Cortex of kidney (tissue), 1 donor: ENCODE measurements at places on chromosomes 4 and X.

DNA sequence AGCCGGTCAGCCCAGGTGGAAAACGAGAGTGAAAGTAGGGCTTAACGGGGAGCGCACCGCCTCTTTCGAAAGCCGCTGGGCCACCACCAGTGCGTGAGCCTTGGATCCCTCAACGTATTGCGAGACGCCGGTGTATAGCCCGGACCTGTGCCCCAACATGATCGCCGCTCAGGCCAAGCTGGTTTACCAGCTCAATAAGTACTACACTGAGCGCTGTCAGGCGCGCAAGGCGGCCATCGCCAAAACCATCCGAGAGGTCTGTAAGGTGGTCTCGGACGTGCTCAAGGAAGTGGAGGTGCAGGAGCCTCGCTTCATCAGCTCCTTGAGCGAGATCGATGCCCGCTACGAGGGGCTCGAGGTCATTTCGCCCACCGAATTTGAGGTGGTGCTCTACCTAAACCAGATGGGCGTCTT lies 929 bp downstream of the MAB21L2 start:
- DNase-seq: no peak

DNA sequence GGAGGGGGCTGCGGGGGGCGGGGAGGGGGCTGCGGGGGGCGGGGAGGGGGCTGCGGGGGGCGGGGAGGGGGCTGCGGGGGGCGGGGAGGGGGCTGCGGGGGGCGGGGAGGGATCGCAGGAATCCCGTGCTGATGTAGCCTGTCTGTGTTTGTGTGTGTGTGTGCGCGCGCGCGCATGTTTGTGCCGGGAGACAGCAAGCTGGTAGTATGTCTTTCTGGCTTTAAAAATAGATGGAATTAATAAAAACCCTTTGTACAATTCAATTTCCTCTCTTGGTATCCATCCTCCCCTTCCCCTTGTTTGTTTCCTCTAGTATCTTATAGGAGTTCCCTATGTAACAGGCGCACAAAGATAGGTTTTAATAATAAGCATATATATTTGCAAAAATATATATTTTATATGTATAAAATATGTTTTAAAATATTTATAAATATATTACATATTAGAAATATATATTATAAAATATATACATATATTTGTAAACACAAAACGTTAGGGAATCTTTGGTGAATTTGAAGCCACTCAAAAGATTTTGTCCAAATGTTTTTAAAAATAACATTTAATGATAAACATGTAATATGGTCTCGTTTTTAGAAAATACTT lies 782 bp downstream of the ARHGAP24 start:
- DNase-seq: no peak

- DNase-seq: no peak
Observed at GRCh38 chr4:8705161-8706145, 112.9 kb downstream of the CPZ start.

DNA sequence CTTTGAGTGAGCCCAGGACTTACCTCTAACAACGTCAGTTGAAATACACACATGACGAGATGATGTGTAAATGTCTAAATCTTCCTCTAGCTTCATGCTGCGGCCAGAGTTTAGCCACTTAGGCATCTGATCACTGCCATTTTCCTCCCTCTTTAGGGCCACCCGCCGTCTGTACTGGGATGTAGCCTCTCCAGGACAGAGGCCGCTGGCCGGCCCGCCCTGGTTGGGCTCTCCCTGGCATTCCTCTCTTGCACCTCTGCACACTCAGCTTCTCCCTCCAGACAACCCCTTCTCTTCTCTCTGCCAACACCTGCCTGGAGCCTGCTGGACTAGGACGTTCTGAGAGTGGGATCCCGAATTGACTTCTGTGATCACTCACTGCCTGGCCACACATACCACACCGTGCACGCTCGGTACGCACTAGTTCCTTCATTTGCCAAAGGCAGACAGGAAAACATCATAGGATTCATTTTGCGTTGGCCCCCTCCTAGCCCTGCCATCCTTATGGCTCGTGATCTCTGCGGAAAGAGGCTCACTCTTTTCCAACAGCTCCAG lies 33.6 kb downstream of the RNF212 start:
- no peak for DNase-seq

- no peak for DNase-seq
Observed at GRCh38 chr4:3680656-3681055, 85.5 kb upstream of the ADRA2C start.

GRCh38 chr4:185966549-185966948 lies 102.4 kb upstream of the TLR3 start:
- DNase-seq: no peak
